ENCODE measurements at places on chromosomes 5 and 9.
A peak's percentile ranks its signal among the peaks of the same experiment; 100 is the strongest.

- DNase-seq = no peak
Observed at GRCh38 chr5:164600274-164600673, 1094.9 kb downstream of the MAT2B start.

GRCh38 chr9:616694-617093 is 224.8 kb upstream of the DMRT1 start:
- DNase-seq = no peak

GRCh38 chr9:137620048-137620405 is 1.2 kb downstream of the EHMT1 start:
- DNase-seq = no peak

DNA sequence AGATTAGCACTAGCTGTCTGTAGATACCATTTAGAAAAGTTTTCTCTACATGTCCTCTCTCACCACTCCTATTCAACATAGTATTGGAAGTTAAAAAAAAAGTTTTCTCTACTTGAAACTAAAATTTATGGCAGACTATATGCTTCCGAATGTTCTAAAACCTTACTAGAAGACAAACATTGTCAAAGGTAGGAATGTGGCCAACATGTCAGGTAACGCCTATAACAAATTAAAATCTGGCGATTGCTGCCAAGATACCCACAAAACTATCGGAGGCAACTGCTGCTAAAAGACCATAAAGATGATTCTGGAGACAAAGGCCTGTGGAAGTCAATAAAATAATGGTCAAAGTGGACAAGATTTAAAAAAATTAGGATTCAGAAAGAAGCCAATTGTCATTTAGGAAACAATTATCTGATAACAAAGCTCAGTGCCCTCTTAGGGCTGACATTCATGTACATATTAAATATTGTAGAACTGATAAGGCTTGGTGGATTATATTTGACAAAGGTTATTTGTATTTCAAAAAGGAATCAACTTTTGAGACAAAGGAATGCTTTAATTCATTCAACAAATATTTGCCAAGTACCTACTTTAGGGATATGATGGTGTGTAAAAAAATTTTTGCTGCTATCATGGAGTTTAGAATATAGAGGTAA is 52.7 kb downstream of the CDKN2A start:
- no peak for DNase-seq

GRCh38 chr5:163407034-163407655 is 30.2 kb upstream of the CCNG1 start:
- DNase-seq = no peak

DNA sequence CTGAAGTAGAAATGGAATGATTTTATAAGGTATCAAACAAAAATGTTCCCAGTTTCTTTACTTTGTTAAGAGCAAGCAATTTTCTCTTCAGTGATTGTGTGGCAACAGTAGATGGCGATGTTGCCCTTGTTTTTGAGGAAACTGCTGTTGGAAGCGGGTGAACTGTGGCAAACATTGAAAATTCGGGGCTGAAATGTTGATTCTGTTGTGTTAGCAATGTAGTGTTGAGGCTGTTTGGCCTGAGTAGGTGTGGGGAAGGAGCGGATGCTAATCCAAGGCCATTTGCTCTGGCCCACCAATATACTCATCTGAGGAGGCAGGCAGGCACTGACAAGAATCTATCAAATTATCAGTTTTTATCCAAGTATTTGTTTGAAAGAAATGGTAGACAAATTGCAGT is 129.8 kb downstream of the SLC12A2 start:
- no peak for DNase-seq

GRCh38 chr5:80300125-80300524 is 19.7 kb upstream of the SPZ1 start:
- DNase-seq = no peak

DNA sequence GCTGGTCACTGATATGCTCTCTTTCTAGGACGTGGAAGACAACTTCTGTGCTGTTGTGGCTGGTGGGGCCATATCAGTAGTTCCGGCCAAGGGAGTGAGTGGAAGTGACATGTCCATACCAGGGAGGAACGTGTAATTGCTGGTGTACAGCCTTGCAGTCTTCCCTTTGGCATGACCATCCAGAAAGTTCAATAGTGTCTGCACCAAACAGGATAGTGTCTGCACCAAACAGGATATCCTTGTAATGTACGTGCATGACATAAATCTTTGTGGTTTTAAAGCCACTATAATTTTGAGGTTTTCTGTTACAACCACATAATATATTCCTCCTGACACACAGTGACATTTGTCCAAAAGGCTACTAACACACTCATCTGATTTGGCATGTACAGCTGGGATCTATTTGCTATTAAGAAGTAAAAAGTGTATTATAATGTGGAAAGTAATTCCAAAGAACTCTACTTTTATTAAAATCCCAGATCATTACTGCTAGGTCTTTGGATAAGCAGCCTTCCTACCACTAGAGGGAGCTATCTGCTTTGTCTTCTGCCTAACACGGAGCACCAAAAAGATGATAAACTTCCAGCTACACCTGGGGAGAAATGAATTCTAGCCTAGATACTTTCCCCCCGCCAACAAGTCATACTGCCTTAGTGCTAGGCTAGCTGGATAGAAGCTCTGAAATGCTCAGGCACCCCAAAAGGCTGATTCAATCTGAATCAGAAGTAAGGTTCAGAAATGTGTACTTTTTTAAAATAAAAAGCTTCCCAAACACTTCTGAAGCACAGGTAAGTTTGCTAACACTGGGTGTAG is 52.7 kb downstream of the RNF145 start:
- DNase-seq = peak; percentile 10

DNA sequence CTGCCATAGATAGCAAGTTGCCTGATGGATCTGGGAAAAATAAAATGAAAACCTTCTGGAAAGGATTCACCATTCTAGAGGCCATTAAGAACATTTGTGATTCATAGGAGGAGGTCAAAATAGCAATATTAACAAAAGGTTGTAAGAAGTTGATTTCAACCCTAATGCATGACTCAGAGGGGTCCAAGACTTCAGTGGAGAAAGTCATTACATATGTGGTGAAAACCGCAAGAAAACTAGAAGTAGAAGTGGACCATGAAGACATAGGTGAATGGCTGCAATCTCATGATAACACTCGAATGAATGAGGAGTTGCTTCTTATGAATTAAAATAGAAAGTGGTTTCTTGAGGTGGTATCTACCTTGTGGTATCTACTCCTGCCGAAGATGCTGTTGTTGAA is 86.6 kb downstream of the GABRA1 start:
- DNase-seq = no peak

DNA sequence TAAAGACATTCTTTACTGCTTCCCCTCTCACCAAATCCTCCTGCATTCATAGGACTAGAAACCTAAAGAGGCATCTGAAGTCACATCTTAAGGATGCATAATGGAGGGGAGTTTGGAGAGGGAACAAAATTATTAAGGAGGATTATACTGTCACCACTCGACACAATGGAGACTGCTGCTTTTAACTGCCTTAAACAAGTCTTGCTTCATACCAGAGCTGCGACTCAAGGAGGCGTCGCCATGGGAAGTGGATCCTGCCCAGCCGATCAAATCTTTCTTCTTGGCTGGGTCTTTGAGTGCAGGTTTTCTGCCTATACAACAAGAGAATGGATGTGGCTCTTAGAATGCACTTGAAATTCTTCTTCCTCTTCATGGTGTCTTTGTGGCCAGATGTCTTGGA is 66.7 kb upstream of the FOXE1 start:
- no peak for DNase-seq

GRCh38 chr5:10442576-10442975 is 897 bp downstream of the ROPN1L start:
- DNase-seq = no peak

DNA sequence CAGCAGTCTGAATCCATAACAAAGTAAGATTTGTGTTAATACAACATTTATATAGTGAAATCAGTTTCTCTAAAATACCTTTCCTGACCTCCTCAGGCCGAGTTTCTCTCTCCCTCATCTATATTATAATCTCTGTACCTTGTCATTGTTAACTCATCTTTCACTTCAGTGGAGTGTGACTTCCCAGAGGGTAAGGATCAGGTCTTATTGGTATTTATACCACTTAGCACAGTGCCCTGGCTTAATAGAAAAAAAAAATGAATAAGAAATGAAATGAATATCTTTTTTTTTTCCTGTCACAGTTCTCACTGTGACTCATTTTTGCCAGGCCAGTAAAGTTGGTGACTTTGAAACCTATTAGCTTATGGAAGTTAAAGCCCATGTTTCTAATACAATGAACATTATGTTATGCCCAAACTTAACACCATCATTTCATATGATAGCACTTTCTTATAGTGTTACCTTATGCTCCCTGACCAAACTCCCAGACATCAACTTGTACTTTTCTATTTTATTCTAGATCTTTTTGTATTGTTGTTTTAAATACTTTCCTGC is 90.1 kb downstream of the NR3C1 start:
- no peak for DNase-seq

DNA sequence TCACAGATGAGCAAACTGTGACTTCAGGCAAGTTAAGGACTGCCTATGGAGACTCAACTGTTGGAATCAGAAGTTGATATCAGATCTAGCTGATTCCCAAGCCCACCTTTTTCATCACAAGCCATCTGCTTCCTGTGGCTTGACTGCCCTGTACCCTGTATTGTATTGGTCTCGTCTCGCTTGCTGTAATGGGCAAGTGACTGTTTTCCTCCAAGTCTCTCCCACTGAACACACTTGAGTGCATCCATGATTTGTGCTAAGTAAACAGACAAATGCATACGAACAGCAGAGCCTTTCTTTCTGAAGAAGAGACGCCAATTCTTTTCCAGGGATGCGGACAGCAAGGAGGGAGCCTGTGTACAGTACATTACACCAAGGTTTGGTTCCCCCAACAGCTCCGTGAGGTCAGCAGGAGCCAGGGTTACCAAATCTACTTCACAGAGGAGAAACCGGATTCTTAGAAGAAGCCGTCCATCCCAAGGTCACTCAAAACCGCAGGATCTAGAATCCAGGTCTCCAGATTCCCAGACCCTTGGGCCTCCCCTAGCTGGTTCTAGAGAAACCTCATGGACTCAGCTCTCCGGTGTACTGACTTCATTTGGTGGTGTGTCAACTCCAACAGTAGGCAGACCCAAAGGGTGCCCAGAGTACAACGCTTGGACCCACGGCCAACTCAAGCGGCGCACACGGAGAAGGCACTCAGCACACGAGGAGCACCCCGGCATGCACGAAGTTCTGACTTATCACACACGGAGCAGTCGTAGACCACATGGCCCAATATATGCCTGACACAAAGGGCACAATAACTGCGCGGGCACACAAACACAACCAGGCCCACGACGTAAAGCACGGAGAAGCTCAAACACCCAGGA is 1.1 kb downstream of the BAG1 start:
- DNase-seq = no peak

DNA sequence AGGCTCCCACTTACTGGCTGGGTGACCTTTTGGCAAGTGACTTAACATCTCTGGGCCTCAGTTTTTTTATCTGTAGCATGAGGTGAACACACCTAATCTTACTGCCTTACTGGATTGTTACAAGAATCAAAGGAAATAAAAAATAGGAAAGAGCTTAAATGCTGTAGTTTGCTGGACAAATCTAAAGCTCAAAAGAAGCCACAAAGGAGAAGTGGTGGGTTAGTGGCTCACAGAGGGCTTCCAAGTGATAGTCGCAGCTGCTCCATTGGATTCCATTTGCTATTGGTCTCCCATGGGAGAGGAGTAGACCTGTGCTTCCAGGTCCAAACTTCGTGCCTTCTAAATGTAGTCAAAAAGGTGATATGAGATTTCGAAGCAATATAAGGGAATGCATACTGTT is 123.6 kb downstream of the SEMA6A start:
- no peak for DNase-seq

DNA sequence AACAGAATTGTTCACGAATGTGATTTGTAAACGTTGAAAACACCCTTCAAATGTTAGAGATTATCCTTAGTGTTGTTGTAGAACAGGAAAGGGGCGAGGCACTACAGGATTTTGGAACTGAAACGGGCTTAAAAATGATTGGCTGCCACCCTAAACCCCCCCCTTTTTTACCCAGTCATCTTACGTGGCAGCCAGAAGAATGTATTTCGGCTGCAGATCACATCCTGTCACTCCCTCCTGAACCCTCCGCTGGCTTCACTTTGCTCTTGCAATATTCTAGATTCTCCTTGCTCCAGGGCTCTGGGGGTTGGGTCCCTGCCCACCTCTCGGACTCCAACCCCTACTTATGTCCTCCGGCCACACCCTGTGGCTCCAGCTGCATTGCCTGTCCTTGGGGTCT is 13.9 kb upstream of the UNC5A start:
- DNase-seq = no peak

GRCh38 chr5:113122053-113122452 is 145.5 kb downstream of the DCP2 start:
- no peak for DNase-seq

DNA sequence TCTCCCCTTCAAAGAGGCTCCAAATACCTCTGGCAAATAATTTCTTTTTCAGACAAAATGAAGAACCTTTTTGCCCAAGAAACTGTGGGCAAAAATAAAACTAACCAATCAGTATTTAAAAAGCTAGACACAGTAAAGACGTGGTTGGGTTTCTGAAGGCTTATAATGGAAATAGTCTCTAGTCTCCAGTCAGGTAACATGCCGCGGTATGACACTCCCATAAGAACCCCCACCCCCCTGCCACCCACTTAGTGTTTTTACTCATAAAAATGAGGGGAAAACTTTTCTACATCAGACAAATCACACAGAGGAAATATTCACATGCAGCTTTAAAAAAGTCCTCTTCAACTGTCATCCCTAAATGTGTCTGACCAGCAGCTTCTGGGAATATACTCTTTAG is 105.3 kb downstream of the THBS4 start:
- DNase-seq = no peak

DNA sequence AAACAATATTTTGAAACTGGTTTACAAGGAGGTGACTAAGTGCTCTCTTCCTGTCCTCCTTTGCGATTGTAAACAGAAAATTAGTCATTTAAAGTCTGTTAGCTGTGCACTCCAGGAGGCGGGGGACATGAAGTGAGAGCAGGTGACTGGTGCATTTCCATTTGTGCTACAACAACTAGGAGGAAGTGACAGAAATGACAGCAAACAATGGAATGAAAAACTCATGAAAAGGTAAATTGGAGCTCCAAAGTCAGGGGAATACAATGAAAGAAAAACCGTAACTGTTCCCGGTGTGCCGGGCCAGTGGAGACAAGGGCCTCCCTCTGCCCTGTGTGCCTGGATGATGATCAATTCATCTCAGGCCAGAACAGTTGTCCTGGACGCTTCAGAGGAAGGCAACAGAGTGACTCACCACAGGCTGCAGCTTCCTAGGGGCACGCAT is 439.9 kb downstream of the GADD45G start:
- DNase-seq = no peak

Data from caudate nucleus (tissue), 63 donors.